Gastroesophageal sphincter (tissue), 4 donors: ENCODE measurements at places on chromosomes 5 and 9.

DNA sequence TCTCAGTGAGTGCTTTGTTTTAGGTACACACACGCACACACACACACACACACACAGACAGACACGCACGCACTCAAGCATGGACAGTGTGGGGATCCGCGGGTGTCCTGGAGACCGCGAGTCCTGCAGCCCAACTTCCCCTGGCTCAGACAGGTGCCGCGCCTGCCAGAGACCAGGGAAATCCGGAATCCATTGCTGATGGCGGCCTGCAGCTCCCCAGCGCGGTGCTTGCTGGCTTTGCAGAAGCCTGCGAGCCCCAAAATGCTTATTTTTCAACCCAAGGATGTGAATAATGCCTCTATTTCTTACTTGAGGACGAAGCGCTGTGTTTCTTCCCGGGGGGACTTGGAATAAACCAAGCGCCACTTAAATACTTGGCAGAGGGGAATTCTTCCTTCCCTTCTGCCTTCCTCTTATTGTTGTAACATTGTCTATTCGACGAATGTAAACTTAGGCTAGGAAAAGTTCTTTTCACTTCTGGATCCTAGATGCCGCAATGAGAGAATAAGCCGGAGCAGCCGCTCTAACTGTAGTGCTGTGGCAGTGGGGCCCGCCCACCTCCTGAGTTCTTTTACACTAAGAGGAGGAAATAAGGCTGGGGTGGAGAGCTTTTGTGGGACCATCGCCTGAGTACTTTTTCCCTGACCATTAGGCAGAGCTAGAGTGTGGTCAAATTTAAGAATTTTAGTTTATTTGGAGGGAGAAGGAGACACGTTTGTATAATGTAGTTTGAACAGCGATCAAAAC, 802 bp downstream of the ITGA2 start:
- H3K36me3 ChIP-seq = no peaks in the 10 kb centered on the region
- no peaks in the 10 kb centered on the region for H3K27me3 ChIP-seq
- ATAC-seq = peak; percentile 46
- peaks cover 4% of the 10 kb centered on the region for H3K4me1 ChIP-seq
- peak overlapping the region; percentile 75 for H3K4me3 ChIP-seq

DNA sequence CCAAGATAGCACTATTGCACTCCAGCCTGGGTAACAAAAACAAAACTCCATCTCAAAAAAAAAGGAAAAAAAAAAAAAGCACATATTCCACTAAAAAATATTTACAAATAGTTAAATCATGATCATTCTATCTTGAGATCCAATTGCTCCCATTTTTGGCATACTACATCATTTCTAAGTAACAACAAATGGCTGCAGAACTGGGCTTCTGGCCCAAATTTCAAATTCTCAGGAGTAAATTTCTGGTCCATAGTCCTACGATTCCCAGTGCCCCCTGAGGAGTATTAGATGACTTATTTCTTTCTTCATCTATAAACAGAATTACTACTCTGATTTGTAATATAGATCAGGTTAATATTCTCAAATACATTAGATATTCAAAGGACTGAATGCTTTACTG, 62.1 kb downstream of the CEMIP2 start:
- no peaks in the 10 kb centered on the region for H3K27me3 ChIP-seq
- no peak overlapping the region for H3K4me3 ChIP-seq
- no peaks in the 10 kb centered on the region for H3K4me1 ChIP-seq
- no peak for ATAC-seq
- H3K27ac ChIP-seq = no peak overlapping the region

DNA sequence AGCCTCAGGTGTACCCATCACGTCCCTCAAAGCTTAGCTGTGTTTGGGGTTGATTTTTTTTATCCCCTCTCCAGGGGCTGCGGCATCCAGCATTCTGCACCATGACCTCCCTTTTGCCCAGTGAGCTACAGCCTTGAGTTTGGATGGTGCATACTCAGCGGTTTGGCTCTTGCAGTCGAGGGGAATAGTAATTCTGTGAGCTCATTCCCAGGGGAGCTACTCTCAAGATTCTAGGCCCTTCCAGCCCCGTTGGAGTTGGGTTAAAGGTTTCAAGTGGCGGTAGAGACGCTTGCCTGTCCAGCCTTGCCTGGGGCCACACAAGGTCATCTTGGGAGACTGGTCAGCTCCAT, 102.2 kb upstream of the SPRY4 start:
- H3K27me3 ChIP-seq = no peaks in the 10 kb centered on the region
- H3K36me3 ChIP-seq = no peaks in the 10 kb centered on the region
- no peak for ATAC-seq
- H3K4me1 ChIP-seq = no peaks in the 10 kb centered on the region
- H3K4me3 ChIP-seq = no peak overlapping the region

DNA sequence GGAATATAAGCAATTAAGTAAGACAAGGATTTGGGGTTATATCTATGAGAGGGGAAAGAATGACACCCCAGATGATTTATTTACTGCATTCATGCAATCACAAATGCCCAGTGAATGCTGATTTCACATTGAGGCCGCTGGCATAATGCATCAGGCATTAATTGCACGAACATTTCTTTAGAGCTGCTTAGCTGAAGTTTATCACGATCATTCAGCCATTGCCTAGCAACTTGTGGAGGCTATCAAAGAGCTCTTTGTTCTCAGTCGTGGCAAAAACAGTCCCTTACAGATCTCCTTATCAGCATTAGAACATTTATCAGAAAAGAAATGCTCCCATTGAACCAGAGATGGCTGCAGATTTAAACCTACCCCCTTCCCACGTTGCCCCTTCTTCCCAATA, 88.7 kb upstream of the PRRC1 start:
- no peaks in the 10 kb centered on the region for H3K27me3 ChIP-seq
- no peak overlapping the region for H3K27ac ChIP-seq
- ATAC-seq = no peak
- H3K4me3 ChIP-seq = no peak overlapping the region
- no peaks in the 10 kb centered on the region for H3K4me1 ChIP-seq
- no peaks in the 10 kb centered on the region for H3K36me3 ChIP-seq
